Type B pancreatic cell (in vitro differentiated cells): ENCODE measurements at places on chromosomes 2 and 18.

DNA sequence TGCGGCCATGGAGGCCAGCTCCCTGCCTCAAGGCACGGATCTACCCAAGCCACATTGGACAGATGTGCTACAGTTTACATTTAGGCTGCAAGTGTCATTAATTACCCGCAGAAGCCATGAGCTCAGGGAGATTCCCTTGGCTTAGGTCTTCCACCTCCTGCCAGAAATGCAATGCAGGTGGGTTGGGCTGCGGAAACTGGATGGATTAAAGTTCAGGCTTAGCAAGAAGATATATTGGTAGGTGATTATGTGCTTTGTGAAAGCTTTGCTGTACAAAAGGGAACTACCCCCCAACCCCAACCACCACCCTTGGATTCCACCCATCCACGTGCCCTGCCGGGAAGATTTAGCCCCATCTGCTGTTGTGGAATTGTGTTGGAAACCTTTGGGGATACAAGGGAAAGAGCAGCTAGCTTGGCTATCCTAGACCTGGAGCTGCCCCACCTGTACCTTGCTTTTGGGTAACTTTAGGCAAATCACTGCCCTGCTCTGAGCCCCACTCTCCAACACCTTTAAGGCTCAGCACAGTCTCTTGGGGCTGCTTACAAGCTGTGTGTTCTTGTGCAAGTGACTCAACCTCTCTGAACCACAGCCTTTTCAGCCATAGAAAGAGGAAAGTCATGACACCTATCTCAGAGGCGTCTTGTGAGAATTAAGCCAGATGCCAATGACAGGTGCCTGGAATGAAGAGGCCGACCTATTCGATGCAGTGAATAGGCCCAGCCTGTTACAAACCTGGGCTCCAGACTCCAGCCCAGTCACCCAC lies 141.6 kb upstream of the GLI2 start:
- no peak for DNase-seq

DNA sequence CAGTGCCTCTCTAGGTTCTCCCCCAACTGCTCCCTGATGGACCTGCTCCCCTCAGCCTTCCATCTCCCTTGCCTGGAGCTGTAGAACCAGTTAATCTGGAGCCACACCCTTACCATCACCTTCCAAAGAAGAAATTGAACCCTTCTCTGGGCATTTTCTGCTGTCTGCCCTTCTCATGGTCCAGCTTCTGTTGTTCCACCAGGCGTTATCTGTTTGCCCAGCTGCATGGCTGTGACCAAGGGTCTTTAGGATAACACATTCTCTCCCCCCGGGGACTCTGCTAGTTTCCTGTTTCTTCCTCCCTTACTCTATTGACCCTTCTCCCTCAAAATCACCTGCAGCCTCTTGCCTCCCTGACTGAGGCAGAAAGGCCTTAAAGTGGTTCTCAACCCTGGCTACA lies 3.2 kb upstream of the ANKRD53 start:
- no peak for DNase-seq

DNA sequence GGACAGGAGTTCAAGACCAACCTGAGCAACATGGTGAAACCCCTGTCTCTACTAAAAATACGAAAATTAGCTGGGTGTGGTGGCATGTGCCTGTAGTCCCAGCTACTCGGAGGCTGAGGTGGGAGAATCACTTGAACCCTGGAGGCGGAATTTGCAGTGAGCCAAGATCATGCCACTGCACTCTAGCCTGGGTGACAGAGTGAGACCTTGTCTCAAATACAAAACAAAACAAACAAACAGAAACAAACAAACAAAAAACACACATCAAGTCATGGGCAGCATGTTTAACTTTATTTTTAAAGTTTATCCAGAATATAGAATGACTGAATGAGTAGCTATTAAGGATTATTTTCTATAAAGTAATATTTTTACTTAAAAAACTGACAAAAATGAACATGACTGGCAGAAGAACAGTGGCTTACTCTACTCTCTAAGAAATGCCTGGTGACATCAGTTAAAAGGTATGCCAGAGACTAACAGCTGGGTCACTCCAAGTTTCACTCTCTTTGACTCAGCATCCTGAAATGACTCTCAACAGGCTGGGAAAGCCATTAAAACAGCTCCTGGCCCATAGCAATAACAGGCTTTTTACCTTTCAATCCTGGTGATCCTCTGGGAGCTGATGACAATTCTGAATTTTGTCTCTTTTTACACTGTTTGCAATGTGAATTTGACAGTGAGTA lies 281.6 kb upstream of the STON1 start:
- no peak for DNase-seq

- no peak for DNase-seq
Measured at GRCh38 chr2:223560749-223561435, 41.3 kb downstream of the SCG2 start.

- no peak for DNase-seq
Measured at GRCh38 chr2:231297108-231297908, 98.2 kb upstream of the B3GNT7 start.

- no peak for DNase-seq
Measured at GRCh38 chr2:237978058-237978712, 11.4 kb downstream of the UBE2F start.

- no peak for DNase-seq
Measured at GRCh38 chr18:6677086-6677485, 52.4 kb upstream of the ARHGAP28 start.

DNA sequence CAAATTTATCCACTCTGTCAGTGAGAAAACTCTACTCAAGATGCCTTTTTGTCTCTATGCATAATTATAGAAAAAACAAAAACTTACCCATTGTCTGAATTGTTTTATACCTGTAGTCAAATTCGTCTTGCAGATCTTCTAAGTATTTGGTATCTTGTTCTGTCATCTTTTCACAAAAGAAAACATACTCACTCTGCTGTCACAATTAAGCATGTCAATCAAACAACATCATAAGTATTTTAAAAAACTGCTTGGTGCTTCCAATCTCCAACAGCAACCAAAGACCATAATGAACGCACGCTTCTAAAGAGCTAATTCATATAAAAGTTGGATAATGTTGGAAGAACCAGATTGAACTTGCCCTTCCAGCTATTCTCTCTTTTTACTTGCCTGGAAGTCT lies 55.6 kb upstream of the STAT1 start:
- no peak for DNase-seq
